ENCODE measurements at places on chromosomes 7 and 10.

DNA sequence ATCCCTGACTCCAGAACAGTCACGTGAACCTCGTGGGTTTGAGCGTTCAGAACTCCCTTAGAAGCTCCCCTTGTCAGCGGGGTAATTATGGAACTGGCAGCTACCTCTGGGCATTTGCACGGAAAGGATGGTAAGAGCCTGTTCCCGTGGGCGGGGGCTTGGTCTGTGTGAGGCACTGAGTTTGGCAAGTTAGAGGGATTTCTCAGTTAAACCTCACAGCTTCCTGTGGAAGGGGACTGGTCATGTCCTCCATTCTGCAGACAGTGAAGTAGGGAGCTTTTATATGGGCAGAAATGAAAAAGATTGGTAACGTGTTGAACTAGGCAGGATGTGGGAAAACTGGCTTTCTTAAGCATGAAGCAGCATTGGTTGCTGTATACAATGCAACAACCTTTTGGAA, 16.0 kb downstream of the PALD1 start:
- no peak for DNase-seq

DNA sequence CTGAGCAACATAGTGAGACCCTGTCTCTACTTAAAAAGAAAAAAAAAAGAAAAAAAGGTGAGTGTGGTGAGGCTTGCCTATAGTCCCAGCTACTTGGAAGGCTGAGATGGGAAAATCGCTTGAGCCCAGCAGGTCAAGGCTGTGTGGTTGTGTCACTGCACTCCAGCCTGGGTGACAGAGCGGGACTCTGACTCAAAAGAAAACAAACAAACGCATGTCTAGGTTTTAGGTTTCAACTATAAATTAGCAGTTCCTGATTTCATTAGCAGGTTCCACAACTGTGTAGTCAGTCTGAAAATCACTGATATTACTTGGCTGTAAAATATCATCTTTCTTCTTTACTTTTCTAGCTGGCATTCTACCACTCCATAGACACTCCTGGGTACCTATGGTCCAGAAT, 155.7 kb upstream of the HGF start:
- DNase-seq, result no peak

- DNase-seq, result no peak
Measured at GRCh38 chr7:28984631-28985030, 26.5 kb upstream of the TRIL start.

DNA sequence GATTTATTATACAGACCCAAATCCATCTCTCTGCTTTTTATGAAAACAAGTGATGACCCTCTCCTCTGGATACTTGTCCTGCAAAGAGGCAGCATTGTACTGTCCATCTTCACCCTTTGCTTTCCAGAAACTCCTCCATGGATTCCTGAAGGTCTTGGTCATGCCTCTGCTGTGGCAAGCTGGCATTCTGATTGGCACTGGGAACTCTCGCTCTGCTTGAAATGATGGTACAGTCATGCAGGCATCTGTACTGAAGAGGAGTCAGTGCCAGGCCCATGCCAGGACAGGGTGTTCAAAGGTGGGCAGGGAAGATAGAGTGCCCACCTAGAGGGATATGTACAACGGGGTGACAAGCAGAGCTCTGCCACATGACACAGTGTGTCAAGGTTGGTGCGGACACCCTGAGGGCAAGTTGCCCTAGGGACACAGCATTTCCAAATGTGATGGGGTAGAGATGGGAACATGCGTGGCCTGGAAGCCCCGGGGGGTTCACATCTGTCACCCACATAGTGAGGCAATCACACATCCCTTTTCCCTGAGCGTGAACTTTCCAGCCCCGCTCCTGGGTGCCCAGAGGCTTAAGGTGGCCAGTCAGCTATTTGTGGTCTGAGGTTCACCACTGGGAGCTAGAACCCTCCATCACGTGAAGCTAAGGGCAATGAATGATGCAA, 235.7 kb upstream of the TCERG1L start:
- DNase-seq, result no peak

DNA sequence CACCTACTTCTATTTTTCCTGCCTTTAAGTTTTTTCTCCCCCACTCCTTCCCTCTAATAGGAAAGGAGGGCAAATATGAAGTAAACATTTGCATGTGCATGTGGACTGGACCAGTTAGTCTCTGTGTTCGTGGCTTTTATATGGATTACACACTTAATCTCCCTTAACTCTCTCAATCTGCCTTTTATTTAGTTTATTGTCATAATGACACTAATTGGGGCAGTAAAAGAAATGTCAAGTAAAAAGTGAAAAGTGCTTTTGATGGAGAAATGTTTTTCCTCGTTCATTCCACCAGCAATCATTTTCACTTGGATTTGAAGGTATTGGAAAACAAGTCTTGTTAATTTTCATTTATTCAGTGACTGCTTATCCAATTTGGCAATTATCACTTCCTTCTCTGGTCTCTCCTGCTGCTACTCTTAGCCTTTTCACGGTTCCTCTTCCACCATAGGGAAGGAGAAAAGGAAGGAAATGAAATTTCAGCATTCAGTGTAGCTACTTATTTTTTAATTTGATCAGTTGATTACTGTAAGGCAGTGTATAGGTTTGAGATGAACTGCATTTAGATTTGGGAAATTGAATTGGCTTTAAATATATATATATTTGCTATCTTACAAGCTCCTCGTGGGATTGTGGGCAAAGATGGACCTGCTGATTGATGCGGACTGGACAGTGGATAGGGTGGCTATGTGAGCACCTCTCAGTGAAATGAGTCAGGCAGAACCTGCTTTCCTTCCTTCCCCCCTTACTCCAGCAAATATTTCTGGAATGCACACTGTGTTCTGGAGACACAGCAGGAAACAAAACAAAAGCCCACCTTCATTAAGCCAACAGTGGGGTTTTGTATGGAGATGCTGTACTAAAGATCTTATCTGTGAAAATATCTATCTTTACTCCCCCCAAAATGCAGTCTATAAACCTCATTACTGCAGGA, 77.5 kb downstream of the LRRC4 start:
- no peak for DNase-seq
